GM20000 (cell line): ENCODE measurements at places on chromosomes 7 and 10.

- DNase-seq, result no peak
Measured at GRCh38 chr10:102691285-102692066, 22.7 kb downstream of the ARL3 start.

- no peak for DNase-seq
Measured at GRCh38 chr10:58734116-58734515, 221.4 kb downstream of the BICC1 start.

DNA sequence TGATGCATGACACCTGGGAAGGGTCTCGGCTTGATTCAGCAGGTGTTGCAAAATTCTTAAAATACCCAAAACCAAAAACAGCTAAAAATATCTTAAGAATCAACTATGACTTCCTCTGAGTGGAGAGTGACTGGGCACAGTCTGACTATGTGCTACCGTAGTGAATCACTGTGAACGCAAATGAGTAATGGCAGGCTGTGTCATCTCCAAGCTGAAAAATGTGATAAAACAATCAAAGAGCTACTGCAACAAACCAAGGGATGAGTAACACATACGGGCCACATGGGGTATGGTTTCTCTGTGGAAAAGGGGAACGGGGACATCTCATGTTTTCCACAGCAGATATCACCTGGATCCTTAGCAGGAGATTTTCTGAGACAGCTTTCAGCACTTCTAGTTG lies 127.5 kb downstream of the ABCA13 start:
- peak; percentile 13 for DNase-seq

- DNase-seq, result no peak
Measured at GRCh38 chr10:124033887-124034218, 59.5 kb downstream of the CHST15 start.

DNA sequence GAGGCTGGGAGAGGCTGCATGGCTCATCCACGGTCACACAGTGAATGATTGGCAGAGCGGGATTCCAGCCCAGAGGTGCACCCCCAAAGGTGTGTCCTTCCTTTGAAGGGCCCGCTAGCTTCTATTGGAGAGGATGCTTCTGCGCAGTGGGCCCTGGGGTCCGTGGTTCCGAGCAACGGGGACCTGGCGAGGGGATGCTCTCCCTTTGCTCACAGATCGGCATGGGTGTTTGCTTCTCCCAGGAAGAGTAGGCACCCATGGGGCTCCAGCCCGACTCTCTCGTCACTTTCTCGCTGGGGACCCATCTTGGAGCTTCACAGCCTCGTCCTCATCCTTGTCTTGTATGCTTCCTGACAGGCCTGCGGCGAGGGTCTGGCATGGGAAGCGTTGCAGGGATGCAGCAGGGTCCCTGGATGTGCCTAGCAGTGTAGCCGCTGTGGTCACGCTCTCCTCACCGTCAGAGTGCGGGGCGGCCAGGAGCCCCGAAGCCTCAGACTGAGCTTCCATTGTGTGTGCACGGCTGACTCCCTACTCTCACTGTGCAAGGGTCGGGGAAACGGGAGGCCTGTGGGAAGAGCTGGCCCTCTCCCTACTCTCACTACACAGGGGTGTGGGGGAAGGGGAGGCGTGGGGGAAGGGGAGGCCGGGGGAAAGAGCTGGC lies 538.5 kb upstream of the FOXK1 start:
- no peak for DNase-seq

- DNase-seq, result no peak
Measured at GRCh38 chr10:85611746-85612377, 754.7 kb downstream of the GRID1 start.

GRCh38 chr7:74187915-74188675 lies 13.9 kb downstream of the EIF4H start:
- DNase-seq, result no peak

DNA sequence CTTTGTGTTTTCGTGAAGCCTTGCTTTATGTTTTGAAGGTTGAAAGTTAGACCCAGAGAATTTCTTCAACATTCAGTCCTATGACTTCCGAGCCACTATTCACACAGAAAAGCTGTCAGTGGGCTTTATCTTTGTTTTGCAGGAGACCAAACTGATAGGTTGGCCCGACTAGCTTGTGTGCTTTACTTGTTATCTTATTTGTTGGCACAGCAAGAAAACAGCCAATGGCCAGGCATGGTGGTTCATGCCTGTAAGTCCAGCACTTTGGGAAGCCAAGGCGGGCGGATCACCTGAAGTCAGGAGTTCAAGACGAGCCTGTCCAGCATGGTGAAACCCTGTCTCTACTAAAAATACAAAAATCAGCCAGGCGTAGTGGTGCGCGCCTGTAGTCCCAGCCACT lies 16.0 kb upstream of the GDI2 start:
- no peak for DNase-seq

GRCh38 chr10:3516234-3516922 lies 268.6 kb downstream of the KLF6 start:
- no peak for DNase-seq

DNA sequence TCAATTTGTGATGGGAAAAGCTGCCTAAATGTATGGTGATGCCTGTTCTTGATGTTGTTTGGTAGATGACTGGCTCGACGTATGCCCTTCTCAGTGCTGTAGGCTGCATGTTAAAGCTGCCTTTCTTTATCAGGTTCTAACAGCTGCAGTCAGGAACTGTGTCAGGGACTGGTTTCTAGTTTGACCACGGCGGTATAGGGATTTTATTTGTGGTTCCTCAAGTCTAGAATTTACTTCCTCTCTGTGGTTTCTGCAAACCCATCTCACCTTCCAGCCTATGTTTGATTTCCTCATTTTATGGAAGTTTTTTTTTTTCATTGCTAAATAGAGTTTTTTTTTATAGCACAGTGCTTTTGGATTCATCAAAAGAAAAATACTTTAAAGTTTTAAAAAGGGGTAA lies 26.5 kb downstream of the LMTK2 start:
- DNase-seq, result peak; percentile 40

DNA sequence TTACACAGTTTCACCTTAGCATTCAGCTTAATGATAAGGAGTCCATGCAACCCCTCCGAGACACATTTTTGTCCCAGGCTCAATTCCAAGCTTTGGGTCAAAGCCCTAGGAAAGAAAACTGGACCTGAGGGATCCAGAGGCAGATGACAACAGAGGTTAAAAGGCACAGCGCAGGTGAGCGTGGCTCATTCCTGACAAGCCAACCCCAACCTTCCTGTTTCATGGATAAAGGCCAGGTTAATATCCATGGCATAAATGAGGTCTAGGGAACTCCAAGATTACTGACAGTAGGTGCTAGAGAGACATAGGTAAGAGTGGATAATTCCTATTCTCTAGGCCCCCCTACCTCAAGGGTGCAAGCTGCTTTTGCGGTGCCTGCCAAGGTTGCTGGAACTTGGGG lies 86.7 kb upstream of the GPR22 start:
- DNase-seq, result no peak

- DNase-seq, result no peak
Measured at GRCh38 chr7:149462101-149462520, 1.2 kb upstream of the ZNF777 start.

DNA sequence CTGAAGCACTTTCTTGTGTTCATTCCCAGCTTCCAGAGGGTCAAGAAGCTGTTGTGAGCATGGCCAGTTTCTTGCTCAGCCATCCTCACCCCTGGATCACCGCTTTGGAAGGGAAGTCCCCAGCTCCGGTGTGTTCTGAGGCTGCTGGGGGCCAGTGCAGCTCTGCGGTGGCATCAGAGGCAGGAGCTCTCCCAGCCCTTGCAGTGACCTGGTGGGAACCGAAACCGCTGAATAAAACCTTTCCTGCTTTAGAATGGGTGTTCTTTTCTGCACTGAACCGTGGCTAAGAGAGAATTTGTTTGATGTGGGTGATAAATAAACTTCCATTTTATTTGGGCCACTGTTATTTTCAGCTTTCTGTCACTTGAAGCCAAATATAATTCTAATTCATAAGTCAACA lies 450.9 kb upstream of the VSTM2A start:
- DNase-seq, result no peak

GRCh38 chr10:37794305-37794976 lies 63.0 kb downstream of the ZNF248 start:
- DNase-seq, result no peak

DNA sequence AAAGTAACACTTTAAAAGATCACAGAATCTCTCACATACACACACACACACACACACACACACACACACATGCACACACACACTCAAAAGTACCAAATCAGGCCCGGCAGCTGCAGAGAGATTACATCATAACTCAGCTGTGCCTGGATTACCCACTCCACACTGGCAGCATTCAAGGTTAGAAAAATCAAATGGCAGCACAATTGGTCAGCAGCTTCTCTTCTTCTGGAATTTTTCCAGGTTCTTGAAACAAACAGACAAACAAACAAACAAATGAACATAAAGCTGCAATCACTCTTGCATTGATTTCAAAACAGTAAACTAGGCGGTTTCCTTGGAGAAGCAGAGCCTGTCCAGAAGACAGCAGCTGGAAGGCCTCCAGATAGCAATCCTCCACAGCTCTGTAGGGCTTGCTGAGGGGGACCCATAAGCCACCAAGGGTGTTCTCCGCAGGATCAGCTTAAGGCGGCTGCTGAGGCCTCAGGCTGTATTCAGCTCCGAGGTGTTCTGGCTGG lies 24.5 kb upstream of the FAM133B start:
- no peak for DNase-seq

- no peak for DNase-seq
Measured at GRCh38 chr7:39880556-39880955, 69.5 kb upstream of the CDK13 start.
